ENCODE measurements at places on chromosomes 12 and 14.

- DNase-seq: no peak
Observed at GRCh38 chr14:50832935-50833630, 2.1 kb upstream of the NIN start.

GRCh38 chr12:47033789-47034555, 45.4 kb upstream of the PCED1B start:
- no peak for DNase-seq

DNA sequence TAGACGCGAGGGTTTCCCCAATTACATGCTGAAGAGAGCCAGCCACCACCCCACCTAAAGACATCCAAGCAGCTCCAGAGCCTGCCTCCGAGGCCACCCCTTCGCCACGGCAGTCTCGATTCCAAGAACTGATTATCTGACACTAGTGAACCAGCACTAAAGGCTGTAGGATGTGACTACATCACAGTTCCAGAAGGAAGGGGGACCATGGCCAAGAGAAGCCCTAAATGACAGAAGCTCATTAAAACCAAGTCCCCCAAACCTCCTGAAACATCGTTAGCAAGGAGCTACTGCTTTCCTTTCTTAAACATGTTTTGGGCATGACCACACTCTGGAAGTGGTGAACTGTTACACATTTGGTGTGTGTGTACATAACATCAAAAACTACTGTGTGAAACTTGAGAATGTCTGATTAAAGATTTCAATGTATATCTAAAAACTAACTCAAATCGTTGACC, 88.2 kb downstream of the DUSP16 start:
- no peak for DNase-seq

DNA sequence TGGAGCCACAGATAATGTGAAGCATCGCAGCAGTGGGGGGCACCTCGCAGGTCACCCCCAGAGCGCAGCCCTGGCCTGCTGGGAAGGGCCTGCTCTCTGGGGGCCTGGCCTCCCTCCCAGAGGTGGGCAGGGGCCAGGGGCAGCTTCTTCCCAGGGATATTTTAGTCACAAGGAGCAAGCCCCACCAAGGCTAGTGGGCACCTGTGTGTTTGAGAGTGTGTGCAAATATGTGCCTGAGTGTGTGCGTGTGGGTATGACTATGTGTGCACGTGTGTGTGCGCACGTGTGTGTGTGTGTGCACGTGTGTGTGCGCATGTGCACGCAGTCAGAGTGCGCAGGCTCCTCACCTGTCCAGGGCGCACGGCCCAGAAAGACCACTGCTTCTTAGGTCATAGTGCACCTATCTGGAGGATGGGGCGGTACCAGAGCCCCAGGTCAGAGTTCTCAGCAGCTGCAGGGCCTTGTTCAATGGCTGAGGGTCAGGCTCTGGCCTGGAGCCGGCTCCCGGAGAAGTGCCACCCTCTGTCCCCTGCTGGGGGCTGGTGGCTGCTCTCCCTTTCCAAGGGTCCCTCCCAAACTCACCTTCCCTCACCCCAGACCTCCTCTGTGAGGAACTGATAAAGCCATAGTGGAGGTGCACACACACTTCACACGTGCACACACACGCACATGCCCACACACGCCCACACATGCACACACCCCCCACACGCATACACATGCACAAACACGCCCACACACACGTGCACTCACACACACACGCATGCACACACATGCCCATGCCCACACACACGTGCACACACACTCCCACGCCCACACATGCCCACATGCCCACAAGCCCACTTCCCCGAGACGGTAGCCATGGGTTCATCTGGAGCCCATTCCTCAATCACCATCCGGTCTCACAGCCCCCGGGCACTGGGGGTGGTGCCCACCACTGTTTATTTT, 128.5 kb downstream of the KIF26A start:
- DNase-seq: no peak

DNA sequence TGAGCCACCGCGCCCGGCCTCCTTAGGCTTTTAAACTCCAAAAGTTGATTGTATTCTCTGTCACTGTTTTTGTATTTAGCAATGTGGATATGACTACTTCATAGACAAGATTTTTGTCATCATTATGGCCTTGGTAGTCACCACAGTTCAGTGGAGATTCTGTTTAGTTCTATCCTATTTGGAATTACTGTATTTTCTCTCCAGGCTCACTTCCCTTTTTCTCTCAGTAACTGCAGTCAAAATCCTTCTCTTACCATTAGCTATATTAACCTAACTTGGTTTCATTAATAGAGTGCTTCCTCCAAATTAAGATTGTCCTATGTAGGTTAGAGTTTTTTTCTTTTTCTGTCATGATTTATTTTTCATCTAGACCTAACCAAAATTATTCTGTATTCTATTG, 283.9 kb downstream of the TMTC2 start:
- no peak for DNase-seq

DNA sequence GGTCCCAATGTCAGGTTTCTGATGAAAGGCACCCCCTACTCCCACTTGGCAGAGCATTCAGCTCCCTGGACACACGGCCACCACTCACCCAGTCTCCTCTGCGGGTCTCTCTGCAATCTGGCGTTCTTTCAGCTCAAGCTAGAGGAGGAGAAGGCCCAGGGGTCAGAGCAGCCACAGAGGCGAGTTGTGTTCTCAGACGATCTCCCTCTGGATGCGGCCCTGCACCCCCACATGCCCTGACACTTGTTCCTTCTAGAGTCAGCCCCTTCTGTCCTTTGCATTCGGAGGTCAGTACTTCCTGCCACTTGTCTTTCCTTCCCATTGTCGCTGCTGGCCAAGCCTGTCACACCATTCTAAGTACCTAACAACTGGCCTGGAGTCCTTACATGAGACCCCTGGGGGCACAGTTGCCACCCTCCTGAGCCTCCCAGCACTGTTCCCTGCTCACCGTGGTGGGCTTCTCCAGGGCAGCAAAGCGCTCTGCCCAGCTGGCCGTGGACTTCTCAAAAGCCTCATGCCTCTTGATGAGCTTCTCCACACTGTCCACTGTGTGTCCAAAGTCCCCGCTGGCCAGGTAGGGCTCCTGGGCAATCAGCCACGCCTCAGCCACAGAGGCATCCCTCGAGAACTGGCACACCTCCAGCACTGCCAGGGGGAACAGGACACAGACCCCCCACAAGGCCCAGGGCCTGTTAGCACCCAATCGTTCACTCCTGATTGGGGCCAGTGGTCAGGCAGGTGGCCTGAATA, 63.2 kb downstream of the PLEKHG3 start:
- no peak for DNase-seq

DNA sequence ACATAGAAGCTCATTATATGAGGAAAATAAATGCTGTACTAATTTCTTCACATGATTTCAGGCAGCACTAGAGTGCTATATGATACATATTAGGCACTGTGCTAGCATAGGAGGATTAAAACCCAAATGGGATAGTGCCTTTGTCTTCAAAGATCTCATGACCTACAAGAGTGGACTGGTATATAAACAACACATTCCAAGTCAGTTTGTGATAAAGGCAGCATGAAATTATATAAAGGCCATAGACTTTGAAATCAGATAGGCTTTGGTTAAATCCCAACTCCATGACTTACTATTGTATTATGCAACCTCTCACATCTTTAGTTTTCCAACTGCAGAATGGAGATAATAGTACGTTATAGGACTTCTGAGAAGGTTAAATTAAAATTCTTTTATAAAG, 179.7 kb downstream of the RAD51B start:
- DNase-seq: no peak

Data from stimulated activated CD8-positive, alpha-beta memory T cell treated with anti-CD3 and anti-CD28 coated beads, Interleukin-4, amount 100 ng/mL, for 1 hour (primary cell).